HS-5 (cell line): ENCODE measurements at places on chromosomes 7 and 10.

GRCh38 chr10:123637326-123637880 is 28.8 kb upstream of the GPR26 start:
- DNase-seq = peak; percentile 92

DNA sequence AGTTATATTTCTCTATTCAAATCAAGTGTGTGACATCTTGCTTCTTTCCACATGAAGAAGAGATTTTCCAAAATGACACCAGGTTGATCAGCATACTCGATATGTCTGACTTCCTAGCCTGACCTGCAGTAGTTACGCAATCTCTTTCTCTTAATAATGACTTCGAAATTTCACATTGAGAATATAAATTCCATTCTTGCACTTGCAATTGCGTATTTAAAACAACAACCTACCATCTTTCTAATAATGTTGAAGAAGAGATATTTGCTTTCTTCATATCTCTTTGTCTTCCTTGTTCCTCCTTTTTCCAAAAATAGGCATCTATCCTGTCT is 276.3 kb downstream of the CSTF2T start:
- DNase-seq = no peak

DNA sequence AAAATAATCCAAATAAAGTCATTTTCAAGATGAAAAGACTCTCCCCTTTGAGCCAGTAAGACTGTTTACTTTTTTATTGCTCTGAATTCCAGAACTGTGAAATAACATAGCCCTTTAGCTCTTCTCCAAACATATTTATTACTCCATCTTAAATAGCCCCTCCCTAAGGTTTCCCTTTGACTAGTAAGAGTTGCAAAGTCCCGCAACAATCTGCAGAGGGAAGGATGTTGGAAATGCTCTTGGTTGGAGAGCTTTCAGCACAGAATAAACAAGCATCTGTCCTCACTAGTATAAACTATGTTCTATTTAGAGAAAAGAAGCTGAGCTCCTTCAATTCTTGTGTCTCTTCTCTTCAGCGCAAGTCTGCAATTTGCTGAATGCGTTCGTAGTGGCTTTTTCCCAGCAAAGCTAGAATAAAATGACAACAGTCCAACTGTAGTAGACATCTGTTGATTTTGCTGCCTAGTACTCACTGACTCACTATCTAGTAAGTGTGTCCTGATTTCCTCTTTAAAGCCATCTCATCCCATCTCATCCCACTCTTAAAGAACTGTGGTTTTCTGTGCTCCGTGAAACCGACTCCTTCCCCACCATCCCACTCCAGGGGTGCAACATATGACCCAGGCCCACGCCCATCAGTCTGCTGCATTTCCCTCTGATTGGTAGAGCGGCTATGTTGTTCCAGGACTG is 104.0 kb downstream of the FAM107B start:
- no peak for DNase-seq

GRCh38 chr7:17668122-17668521 is 272.2 kb downstream of the SNX13 start:
- DNase-seq = no peak

DNA sequence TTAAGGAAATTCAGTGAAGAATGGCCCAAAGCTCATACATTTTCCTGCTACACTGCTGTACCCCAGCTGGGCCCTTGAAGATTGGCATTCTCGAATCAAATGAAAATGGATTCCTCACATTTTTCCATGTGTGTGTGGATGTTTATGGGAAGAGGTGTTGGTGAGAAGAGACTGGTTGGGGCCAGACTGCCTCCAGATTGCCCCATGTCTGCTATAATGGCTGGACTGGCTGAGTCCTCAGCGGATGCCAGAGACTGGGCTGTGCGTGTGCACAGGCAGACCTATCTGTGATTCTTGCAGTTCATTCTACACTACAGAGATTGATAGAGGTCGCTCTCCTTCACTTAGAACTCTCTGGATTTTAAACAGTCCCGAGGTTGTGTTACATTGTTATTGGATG is 183.6 kb upstream of the GDF10 start:
- no peak for DNase-seq

GRCh38 chr7:91357901-91358300 is 93.7 kb downstream of the FZD1 start:
- DNase-seq = no peak

DNA sequence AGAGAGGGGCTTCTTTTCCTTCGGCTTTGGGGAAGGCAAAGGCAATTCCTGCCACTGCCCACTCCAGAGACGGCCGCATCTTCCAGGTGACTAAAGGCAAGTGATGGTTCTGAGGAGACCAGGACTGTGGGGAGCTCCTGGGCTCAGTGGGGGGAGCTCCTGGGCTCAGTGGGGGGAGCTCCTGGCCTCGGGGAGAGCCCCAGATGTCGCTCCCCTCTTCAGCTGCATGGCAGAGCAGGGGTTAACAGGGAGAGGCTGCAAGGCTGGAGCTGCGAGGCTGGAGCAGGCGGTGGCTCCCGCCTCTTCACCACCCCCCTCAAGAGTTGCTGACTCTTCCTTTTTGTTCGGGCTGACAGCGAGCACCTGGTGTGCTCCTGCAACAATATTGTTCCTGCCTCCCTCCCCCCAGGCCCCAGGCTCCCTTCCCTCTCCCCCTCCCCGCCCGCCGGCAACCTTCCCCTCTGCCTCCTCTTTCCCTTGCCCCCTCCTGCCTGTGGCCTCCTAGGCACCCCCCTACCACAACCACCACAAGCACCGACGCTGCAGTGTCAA is 56.3 kb upstream of the LBX1 start:
- no peak for DNase-seq

- DNase-seq = no peak
Measured at GRCh38 chr7:112212571-112212970, 6.1 kb downstream of the ZNF277 start.
